ENCODE measurements at places on chromosomes 11 and 22.

DNA sequence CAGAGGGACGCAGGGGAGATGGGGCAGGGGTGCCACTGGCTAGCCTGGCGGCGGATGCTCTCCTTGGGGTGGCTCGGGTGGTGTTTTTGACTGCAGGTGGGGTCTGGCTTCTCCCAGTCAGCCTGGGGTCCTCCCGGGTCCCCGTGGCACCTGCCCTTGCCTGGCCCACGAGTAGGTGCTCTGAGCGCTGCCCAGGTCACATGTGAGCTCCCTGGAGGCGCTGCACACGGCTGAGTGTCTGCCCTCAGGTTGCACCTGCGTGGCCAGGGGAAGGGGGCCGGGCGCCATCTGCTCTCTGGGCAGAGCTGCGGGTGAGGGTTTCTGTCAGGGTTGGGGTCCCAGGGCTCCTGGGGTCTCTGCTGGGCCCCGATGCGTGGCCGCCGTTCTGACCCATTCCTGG is 5.2 kb downstream of the TSPAN4 start:
- DNase-seq = no peak

DNA sequence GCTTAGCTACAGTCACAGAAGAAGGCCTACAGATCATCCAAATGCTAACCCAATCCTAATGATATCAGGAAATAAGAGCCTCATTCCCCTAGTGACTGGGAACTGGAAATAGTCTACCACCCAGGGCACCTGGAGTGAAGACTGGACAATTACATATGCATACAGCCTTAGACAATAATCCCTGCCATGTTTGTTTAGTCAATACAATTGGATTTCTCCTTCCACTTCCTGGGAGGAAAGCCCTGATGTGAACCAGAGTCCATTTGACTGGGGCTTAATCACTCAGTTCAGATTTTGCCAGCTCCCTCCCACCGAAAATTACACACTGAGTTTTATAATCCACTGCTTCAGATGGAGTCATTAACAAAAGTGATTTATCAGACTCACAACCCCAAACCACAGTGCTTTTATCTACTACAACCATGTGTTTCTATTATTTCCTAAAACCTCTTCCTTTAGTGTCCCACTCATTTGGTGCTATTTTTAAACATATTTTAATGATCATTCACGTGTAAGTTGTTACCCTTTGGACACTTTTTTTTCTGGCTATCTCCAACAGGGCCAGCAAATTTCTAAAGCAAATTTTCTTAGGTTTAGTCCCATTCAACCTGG is 29.9 kb downstream of the CWF19L2 start:
- DNase-seq = no peak

GRCh38 chr11:80899381-80899780 is 1458.6 kb upstream of the TENM4 start:
- DNase-seq = no peak

- no peak for DNase-seq
These were observed 14.6 kb downstream of the DKK3 start for GRCh38 chr11:11993839-11994238.

- DNase-seq = no peak
These were observed 23.8 kb upstream of the SYN3 start for GRCh38 chr22:33081686-33082590.

DNA sequence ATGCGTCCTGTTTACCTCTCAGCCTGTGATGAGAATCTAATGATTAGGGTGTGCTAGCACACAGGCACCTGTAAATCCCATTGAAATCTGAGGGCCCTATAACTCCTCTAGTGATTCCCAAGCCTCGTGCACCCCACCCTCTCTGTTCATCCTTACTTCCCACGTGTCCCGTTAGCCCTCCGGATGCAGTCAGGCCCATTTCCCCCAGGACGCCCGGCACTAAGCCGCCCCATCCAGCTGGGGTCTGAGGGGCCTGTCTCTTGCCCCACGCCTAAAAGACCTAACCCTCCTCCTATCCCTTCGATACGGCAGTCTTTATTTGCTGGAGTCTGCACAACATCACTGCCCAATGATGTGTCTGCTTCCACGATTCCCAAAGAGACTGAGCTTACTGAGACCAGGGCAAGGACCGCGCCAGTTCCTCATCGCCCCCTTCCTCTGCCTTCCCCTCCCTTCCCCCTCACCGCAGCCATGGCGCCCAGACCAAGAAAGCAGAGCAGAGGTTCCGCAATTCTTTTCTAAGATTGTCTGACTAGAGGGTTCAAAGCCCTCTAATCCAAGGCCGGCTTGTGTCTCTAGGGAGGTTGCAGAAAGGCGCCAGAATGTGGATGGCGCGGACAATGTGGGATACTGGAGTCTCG is 1.1 kb upstream of the FADS2 start:
- DNase-seq = no peak

- DNase-seq = no peak
These were observed 548 bp downstream of the PYGM start for GRCh38 chr11:64759131-64759721.

DNA sequence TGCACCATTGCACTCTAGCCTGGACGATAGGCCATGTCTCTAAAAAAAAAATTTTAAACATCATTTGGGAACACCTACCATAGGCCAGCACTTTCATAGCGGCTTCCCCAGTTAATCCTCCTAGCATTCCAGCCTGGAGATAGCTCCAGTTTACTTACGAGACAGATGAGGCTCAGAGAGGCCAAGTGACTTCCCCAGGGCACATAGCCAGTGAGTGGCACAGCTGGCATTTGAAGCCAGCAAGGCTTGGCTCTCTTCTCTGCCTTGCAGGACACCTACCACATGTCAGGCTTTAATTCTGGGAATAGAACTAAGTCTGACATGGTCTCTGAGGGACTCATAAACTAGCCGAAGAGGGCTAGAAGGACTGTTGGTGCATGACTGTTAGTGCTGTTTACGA is 4.9 kb upstream of the TAGLN start:
- DNase-seq = no peak

- DNase-seq = no peak
These were observed 61.5 kb downstream of the SGSM1 start for GRCh38 chr22:24867323-24868022.

DNA sequence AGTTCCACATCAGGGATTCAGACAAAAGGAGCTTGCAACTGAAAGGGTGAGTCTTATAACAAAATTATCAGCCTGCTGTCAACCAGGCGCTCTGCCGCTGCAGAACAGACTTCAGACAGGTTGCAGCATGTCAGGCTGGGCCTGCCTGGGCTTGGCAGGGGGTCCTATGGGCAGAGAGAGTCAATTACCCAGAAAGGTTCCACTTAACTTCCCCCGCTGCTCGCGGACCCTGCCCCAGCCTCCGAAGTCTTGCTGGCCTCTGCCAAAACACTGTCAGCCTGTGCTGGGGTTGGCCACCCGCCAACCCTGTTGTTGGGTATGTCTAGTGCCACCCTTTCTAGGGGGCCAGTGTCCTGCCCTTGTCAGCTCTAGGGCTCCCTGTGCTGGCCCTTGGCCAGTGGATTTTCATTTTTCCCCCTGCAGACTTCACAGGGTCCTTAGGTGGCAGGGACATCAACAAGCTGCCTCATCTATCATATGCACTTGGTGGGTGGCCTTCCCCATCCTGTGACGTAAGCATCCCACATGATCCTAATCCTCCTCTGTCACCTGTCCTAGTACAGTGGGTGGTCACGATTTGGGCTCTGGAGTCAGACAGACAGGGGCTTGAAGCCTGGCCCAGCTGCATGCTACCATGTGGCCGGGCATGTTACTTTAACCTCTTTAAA is 166.5 kb upstream of the CADM1 start:
- no peak for DNase-seq

GRCh38 chr22:43451371-43452050 is 39.7 kb downstream of the MPPED1 start:
- DNase-seq = no peak

DNA sequence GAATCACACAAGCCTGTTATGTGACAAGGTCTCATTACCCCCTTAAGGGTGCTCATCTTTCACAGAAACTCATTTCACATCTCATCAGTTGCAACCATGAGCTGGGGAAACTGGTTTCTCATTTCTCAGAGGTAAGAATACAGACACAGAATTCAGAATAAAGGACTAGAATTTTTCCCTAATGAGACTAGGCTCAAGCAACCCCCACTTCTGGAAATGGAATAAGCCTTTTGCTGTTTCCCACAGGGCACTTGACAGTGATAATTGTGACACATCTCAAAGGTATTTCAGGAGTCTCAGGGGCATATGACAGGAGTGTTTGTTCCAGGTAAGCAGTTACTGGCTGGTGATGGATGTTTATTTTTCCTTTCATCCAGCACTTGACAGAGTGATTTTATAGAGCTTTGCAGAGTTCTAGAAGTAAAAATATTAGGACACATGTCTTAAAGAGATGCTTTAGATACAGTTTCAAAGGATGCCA is 112.9 kb upstream of the DDI1 start:
- no peak for DNase-seq

GRCh38 chr22:21100149-21101032 is 54.6 kb downstream of the LRRC74B start:
- DNase-seq = no peak

DNA sequence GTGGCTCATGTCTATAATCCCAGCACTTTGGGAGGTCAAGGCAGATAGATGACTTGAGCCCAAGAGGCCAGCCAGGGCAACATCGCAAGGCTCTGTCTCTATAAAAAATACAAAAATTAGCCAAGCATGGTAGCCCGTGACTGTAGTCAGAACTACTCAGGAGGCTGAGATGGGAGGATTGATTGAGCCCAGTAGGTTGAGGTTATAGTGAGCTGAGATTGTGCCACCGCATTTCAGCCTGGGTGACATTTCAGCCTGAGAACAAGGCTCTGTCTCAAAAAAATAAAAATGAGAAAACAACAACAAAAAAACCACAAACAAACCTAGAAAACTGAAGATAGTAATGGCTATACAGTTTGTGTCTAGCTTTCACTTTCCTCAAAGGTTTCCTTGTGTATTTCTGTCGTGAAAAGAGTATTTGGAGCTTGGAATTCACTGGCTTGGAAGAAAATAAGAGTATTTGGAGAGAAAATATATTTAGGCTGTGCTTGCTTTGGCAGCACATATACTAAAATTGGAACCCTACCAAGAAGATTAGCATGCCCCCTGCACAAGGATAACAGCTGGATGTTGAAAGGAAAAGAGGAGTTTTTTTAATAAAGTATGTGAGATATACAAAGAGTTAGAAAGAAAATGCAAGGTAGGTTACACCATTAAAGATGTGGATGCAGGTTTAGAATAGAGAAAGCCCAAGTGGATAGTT is 3.9 kb upstream of the BIRC3 start:
- DNase-seq = no peak

- DNase-seq = no peak
These were observed 79.1 kb downstream of the EMSY start for GRCh38 chr11:76523786-76524436.

DNA sequence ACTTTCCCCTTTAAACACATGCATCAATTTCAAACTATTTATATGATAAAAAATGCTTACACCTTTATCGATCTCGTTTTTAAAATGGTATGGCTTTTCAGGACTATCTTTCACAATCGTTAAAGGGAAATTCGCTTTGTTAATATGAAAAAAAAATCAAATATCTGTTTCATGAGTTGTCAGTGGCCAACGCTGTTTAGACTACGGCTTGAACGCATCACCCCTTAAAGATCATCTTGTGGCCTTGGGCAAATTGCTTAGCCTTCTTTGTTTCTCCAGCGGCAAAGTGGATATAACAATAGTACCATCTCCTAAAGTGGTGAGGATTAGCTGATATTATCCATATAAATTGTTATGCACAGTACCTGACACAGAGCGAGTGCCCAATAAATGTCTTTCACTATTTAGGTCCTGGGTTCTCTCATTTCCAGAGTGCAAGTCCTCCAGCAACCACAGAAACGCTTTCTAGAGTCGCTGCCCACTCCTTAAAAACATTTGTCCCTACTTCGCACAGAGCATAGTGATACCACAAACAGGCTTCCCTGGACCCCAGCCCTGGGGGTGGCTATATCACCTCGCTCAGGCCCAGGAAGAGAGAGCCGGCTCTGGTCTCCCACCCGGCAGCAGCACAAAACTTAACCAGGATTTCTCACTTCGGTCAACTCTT is 904 bp downstream of the SLC35F2 start:
- no peak for DNase-seq

- no peak for DNase-seq
These were observed 61.0 kb downstream of the RPS6KA4 start for GRCh38 chr11:64419818-64420485.

GRCh38 chr11:2565447-2566222 is 120.8 kb downstream of the KCNQ1 start:
- DNase-seq = no peak

- no peak for DNase-seq
These were observed 93.4 kb downstream of the WT1 start for GRCh38 chr11:32341620-32342613.

DNA sequence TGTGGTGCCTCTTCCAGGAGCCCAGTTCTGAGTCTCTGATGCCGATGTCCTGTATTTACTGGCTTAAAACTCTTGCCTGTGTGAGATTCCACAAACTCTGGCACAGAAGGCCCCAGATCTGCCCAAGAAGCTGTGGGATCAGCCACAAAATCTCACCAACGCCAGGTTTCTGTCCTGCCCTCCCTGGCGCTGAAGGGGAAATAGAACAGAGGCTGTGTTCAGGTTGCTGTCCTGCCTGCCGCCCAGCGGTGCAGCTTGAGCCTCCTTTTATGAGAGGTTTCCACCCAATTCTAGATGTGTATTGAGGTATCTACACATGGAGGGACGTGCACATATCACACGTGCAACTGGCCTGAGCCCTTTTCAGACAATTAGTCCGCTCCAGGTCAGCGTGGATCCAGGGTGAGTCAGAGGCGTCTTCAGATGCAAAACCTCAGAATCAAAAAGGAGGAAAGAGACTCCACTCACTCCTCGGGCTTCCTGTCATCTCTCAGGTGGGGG is 2.2 kb downstream of the TMEM80 start:
- DNase-seq = no peak

- DNase-seq = no peak
These were observed 38.1 kb downstream of the NUMA1 start for GRCh38 chr11:72042064-72042745.

GRCh38 chr11:69430566-69430965 is 50.9 kb upstream of the LINC01488 start:
- DNase-seq = no peak

- no peak for DNase-seq
These were observed 159.2 kb downstream of the TRIM29 start for GRCh38 chr11:119978696-119979095.

DNA sequence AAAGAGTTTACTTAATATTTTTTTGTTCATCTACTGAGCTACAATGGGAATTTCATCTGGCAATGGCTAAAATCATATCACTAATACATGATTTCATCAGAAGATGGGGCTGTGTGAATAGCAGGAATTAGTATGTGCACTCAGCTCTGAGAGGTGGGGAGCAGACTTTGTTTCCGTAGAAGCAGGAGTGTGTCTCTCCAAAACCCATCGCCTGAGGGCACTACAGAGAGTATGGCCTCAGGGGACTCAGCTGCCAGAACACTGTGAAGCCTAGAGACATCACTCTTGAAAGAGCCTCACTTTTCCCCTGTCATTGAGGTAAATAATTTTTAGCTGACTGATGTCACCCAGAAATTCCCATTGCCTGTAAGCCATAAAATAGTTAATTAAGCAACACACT is 261.4 kb upstream of the ISX start:
- DNase-seq = no peak
